ENCODE measurements at places on chromosomes 11 and 22.

- DNase-seq, result no peak
Measured at GRCh38 chr22:17486313-17486712, 77.0 kb upstream of the SLC25A18 start.

DNA sequence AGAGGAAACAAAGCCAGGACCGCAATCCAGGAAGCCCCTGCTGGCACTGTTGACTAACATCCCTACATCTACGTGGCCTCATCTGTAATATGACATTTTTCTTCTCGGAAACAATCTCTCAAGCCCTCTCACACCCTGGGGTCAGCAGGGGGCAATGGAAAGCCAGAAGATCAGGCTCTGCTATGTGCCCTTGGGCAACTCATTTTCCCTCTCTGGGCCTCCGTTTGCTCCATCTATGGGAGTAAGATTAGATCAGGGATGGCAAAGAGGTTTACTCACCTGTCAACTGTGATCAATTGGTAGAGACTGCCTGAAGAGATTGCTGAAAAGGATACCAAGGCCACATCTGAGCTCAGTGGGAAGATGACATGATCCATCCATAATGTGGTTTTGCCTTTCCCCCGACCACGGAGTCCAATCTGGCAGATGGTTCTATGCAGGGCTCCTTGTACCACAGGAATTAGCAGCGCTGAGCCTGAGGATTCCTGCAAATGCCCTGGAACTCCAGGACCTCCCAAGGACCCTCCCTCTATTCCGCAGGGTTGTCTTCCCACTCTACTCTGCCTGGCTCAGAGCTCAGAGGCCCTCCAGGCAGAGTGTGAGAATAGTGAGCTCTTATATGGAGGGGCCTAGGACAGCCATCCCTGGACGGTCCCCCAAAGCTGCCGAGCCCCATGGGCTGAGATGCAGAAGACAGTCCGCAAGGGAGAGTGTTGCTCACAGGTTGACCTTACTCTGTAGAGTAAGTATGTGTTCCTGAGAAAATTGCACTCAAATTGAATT, 66.1 kb downstream of the CHST1 start:
- no peak for DNase-seq

GRCh38 chr11:107898270-107898669, 30.0 kb upstream of the RAB39A start:
- no peak for DNase-seq

DNA sequence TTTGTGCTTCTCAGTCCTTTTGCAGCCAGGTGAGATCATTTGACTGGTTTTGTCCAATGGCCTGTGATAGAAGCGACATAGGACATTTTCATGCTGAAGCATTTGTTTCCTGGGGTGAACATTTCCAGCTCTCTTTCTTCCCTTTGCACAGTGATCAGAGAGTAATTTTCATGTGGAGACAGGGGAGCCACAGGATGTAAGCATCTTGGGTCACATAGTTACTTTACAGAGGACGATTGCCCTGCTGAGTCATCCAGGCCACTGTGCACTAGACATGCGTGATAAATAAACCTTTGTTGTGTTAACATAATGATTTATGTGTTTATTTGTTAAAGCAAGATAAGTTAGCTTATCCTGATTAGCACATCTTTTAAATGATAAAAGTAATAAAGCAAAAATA, 263.5 kb upstream of the CCDC179 start:
- DNase-seq, result no peak

GRCh38 chr11:126817523-126818450, 182.8 kb downstream of the KIRREL3 start:
- DNase-seq, result no peak

GRCh38 chr11:129613071-129613470, 202.6 kb upstream of the TMEM45B start:
- DNase-seq, result no peak

DNA sequence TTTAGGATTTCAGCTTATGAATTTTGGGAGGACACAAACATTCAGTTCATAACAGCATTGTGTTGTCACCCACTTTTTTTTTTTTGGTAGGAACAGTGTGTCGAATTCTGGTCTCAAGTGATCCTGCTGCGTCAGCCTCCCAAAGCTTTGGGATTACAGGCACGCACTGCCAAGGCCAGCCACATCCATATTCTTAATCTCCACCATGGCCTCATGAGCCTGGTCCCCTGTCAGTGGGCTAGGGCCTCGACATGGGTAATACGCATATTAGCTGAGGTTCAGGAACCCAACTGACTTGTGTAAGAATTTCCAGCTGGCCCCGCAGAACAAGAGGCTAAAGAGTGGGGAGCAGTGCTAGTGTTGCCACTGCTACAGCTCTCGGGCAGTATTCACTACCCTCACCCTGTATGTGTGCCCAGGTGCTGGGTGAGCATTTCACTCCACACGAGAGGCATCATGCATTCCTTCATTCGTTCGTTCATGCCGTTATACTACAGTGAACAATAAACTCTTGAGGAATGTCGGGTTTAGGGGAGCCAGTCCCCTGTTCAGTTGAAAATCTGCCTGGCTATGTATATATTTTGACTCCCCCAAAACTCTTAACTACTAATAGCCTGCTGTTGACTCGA, 5.2 kb upstream of the VPREB1 start:
- no peak for DNase-seq

DNA sequence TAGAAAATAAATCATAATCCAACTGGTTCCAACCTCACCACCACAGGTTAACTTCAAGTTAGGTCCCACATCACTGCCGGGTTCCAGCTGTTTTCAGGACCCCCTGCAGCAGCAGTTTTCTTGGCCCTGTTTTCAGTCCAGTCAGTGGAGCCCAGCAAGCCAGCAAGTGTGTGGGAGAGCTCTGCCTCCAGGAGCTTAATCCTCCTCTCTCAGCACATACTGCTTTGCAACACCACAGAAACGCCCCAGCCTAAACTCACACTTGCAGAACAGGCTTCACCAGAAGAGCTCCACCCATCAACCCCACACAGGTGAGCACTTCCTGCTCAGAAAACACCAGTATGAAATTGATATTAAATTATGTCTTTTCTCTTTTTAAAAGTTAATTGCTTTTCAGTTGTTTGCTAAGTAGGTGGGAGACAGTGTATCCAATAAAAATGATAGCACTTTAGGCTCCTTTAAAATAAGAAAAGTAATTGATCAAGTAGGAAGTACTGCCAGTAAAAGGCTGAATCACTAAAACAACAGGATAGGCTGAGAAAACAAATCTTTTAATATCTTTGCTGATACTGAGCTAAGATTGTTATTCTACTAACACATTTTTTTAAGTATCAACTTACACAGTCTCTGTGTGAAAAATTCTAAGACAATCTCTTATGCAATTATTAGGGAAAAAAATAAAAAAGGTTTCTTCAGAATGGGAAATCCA, 81.5 kb upstream of the TP53AIP1 start:
- DNase-seq, result no peak

GRCh38 chr11:120022617-120023016, 115.3 kb downstream of the TRIM29 start:
- no peak for DNase-seq

DNA sequence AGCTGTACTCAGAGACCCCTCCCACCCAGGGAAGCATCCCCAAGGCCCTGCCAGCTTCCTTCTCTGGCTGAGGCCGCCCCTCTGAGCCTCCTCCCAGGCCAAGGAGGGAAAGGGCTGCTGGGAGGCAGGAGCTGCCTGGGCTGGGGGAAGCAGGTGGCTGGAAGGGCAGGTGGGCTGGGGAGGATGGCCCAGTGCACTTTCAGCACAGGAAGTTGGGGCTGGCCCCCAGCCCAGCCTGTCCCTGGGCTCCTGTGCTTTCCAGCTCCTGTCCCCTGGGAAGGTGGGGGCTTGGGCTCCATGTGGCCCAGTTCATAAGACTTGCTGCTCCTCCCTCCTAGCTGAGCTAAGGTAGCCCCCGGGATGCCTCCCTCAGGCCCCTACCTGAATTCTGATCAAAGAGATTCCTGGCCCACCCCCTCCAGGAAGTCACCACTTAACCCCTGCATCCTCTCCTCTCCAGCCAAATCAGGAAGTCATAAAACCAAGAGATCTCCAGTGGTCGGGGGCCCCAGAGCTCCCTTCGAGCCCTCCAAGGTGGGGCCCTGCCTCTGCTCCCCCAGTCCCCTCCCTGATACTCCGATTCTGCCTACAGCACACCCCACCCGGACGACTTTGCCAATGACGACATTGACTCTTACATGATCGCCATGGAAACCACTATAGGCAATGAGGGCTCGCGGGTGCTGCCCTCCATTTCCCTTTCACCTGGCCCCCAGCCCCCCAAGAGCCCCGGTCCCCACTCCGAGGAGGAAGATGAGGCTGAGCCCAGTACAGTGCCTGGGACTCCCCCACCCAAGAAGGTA, 4.9 kb downstream of the PPP1CA start:
- DNase-seq, result no peak

DNA sequence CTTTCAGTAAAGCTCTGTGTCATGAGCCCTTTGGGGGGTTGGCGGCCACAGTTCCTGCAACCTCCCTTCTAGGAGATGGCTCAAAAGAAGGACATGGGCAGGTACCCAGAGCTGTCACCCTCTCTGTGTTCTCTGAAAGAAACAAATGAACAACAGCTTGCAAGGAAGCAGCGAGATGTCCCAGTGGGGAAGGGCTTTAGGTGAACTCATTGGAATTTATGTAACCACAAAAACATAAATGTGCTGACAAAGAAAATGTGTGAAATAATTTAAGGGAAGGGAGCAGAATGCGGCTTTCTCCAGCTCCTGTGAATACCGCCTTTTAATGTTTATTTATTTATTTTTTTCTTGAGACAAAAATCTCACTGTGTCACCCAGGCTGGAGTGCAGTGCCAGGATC, 3.3 kb downstream of the PARVG start:
- DNase-seq, result no peak

GRCh38 chr11:86816251-86816726, 15.9 kb downstream of the PRSS23 start:
- DNase-seq, result no peak

- DNase-seq, result no peak
Measured at GRCh38 chr11:92460213-92460612, 235.6 kb downstream of the FAT3 start.

DNA sequence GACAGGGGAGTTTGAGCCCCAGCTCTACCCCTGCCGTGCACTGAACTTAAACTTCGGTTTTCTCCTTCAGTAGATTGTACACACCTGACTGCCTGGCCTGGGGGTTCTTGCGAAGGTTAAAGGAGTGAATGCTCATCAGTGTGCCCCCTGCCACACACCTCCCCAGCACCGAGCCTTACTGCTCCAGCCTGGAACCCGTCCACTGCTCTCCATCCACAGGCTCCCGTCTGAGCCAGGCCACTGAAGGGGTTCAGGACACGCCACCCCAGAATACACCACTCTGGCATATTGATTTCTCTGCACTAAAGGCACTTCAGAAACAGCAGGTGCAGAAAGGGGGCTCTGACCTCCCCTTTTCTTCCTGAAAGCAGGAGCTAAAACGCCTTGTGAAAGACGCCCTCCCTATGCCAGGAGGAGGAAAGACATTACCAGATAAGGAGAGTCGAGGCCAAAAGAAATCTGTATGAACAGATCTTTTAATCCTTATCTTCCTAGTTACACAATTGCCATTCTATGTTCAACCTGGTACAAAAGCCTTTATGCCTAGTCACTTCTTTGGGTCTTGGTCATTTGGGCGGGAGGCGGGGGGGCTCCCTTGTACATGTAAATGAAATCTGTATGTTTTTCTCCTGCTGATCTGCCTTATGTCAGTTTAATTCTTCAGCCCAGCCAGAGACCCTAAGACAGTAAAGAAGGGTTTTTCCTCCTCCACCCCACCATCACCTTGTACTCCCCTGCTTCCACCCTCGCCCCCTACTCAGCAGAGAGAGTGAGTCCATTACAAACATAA, 1.9 kb upstream of the SSTR3 start:
- no peak for DNase-seq

DNA sequence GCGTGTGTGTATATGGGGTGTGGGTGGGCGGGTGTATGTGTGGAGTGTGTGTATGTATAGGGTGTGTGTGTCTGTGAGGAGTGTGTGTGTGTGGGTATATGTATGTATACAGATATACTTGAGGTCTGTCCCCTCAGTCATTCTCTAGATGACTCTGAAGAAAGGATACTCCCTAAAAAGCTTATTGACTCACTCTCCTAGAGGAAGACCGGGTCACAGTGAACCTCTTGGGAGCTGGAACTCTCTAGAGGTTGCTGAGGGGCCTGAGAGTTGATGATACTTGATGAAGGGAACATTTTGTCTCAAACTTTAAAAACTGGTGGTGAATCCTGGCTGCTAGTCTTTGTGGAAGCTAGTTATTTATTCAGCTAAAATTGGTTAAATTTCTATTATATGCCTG, 15.1 kb downstream of the STX3 start:
- DNase-seq, result no peak

GRCh38 chr22:22884888-22885840, 2.5 kb upstream of the IGLL5 start:
- no peak for DNase-seq

DNA sequence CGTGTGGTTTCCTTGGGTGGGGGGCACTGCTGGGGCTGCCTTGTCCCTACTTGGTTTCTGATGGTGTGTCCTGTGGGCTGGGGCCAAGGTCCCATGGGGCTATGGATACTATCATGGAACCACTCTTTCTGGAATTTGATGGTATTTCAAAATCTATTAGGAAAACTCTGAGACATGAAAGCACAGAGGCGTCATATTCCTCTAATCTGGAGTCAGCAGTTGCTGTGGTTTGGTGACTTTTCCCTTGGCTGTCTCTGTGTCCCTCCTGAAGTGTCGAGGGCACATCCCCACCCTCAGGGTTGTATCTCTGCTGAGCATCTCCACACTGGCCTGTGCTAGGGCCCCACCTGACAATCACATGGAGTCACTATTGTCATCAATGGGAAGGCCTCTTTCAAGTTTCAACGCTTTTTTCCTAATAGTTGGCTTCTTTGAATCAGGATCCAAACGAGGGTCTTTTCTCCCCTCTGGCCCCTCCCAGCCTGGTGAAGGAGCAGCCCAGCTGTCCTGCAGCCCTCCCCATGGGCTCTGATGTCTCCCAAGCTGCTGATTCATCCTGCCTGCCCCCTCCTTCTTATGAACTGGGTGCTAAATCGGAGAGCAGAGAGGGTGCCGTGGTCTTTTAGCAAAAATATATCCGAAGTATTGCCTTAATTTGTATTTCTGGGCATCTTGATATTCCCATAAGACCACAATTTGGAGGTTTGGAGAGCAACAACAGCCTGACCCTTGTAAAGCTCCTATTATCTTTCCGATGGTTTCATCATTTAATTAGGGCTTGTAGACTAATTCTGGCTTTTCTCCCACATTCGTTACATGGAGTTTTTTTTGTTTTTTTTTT, 38.5 kb downstream of the MED15 start:
- DNase-seq, result no peak

DNA sequence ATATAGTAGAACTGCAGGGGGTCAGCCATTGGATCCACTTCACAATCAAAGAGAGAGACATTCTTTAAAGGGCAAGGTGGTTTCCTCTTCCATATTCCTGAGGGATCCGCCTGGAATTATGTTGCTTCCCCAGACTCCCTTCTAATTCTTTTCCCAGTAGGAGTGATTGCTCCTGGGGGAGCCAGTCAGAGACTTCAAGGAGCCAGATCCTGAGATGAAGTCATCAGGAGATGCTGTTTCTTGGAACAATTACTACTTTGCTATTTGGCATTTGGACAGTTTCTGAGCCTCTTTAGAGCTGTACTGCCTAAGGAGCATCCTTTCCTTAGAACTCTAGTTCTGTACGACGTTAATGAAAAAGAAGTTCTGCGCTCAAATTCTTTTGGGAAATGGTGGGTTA, 1.9 kb upstream of the OR9Q2 start:
- no peak for DNase-seq

All from stimulated activated CD4-positive, alpha-beta T cell treated with anti-CD3 and anti-CD28 coated beads, Interleukin-1b, Interleukin-23, amount 100 ng/mL, for 1 hour (primary cell).